ENCODE measurements at places on chromosomes 7 and 10.

DNA sequence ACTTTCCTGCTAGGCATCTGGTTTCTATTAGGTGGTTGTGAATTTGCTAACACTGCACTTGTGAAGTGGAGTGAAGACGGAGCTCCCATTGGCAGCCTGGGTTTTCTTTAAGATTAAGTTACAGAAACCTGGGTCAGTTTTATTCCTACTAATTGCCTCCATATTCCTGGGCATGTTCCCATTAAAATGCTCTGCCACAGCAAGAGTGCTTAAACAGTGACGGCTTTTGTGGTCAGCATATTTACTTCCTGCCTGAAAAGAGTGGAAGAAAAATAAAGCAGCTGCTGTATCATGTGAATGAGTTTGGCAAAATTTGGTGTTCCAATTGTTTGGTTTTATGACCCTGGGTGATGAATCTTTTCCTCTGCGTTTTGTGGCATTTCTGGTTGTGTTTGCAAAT, 96.9 kb upstream of the PLXDC2 start:
- DNase-seq, result no peak

GRCh38 chr7:13386741-13387140, 602.7 kb downstream of the ETV1 start:
- DNase-seq, result no peak

DNA sequence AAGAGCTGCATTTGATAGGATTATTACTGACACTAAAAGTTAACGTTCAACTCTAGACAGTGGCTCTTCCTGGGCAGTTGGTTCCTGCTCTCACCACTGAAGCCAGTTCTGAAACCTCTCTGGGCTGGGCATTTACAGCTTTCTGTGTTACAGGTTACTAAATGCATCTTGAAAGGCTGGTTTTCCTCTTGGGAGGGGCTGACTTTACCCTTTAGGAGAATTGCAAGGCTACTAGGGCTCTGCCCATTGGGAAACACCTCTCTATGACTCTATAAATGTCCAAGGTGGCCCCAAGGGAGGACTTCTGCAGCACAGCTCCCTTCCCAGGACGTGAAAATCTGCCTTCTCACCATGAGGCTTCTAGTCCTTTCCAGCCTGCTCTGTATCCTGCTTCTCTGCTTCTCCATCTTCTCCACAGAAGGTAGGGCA, at the start of gene GPR15LG:
GPR15LG (plus strand) TSS at position 301 of the 429 bp plus-strand sequence; CDS start at position 352, 51 bp downstream.
- DNase-seq, result no peak

DNA sequence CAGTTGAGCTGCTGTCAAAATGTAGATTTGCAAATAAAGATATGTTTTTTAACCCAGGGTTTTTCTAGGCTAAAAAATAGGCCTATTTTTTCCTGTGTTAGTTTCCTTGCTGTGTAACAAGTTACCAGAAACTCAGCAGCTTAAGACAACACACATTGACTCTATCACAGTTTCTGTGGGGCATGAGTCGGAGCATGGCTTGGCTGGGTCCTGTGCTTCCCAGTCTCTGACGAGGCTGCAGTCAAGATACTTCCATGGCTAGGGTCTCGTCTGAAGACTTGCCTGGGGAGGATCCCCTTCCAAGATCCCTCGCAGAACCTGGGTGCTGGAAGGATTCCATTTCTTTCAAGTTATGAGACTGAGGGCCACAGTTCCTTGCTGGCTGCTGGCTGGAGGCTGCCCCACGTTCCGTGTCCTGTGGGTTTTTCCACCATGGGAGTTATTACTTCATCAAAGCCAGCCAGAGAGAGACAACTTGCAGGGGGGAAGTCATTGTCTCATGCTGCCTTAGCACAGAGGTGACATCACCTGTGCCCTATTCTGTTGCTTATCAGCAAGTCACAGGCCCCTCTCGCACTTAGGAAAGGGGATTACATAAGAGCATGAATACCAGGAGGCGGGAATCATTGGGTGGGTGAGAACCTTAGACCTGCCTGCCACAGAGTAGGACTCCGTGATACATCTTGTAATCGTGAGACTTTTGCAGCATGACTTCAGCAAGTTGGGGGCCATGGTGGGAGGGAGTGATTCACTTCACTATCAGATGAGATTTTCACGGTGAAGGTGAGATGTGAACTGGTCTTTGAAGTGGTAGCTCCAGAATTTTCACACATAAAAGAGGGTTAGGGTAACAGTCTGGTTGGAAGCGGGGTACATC, 77.9 kb downstream of the CCNY start:
- no peak for DNase-seq

- no peak for DNase-seq
These were observed 280.6 kb downstream of the GFRA1 start for GRCh38 chr10:115992236-115992986.

DNA sequence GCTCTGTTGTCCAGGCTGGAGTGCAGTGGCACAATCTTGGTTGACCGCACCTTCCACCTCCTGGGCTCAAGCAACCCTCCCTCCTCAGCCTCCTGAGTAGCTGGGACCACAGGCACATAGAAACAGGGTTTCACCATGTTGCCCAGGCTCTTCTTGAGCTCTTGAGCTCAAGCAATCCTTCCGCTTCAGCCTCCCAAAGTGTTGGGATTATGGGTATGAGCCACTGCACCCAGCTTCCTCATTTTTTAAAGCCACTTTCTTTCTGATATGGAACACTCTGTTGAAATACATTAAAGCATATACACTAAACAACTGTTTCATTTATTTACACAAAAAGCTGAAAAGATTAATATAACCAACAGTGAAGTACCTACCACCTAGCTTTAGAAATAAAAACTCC, 117.2 kb downstream of the CLEC2L start:
- no peak for DNase-seq
